ENCODE measurements at places on chromosomes 6 and 20. TPM values are rescaled to one million over a fixed set of nuclear protein-coding genes. Genes with fewer than 3 reads are reported as not detected.

TMC2 gene
- not detected for total RNA-seq

GRCh38 chr6:25369036-25369432, 89.9 kb downstream of the CARMIL1 start:
- DNase-seq: no peak

RAB5IF gene
- 279 TPM for total RNA-seq

- DNase-seq: no peak
These were observed 837 bp upstream of the OSER1 start for GRCh38 chr20:44211177-44212039.

DNA sequence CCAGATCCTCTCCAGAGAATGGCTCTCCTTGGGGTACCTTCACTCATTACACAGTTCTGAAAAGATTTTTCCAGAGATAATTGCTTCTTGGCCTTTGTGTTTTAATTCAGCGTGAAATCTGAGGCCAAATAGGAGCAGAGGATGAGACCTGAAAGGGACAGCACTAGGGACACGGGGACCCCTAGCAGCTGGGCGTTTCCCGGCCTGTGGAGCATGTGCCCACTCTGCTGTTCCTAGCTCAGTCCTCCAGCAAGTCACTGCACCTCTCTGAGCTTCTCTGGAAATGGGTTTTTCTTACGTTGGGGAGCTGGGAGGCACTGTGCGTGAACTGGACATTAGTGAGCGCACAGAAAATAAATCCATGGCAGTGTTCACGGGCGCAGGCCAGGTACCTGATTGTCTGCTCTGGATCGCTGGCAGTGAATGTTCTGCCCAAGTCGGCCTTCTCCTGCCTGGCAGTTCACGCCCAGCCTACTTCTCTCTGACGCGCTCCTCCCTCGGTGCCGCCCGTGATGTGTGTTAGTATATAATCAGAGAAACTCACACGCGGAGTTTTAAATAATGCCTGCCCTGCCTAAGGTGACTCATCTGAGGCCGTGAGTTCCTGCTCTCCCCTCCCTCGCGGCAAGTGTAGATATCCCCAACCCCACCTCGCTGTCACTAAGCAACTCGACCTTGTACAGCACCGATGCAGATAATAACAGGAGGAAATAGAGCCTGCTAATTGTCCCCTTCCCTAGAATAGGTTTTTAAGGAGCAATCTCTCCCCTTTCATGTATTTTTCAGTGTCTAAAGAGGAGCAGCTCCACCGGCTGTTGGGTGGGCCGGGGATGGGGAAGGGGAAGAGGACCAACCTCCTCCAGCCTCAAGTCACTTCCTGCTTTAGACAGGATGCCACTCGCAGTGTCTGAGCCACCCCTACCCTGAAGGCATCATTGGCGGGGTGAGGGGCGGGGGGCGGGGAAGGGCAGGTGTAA, 2.7 kb upstream of the TUBB2A start:
- DNase-seq: no peak

- no peak for DNase-seq
These were observed 55.2 kb upstream of the TBC1D7 start for GRCh38 chr6:13383328-13384163.

DNA sequence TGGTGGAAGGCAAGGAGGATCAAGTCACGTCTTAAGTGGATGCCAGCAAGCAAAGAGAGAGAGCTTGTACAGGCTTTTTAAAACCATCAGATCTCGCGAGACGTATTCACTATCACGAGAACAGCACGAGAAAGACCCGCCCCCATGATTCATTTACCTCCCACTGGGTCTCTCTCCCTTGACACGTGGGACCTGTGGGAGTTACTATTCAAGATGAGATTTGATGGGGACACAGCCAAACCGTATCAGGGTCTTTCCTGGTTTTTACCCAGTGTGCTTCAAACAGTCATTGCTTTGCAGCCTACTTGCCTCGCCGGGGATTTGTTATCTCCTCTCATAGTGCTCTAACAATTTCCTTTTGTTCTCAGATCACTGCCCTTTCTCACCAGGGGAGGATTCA, 108.2 kb downstream of the UST start:
- DNase-seq: no peak

GRCh38 chr6:95203153-95203754, 374.1 kb upstream of the MANEA start:
- DNase-seq: peak; percentile 31

DNA sequence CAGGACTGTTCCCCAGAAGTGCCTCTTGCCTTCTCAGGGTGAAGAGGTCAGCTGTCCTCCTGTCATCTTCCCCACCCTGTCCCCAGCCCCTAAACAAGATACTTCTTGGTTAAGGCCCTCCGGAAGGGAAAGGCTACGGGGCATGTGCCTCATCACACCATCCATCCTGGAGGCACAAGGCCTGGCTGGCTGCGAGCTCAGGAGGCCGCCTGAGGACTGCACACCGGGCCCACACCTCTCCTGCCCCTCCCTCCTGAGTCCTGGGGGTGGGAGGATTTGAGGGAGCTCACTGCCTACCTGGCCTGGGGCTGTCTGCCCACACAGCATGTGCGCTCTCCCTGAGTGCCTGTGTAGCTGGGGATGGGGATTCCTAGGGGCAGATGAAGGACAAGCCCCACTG, 9.8 kb downstream of the PI16 start:
- DNase-seq: no peak

GRCh38 chr6:119323931-119324330, 25.6 kb downstream of the MAN1A1 start:
- no peak for DNase-seq

DLK2 gene
- 0.75 TPM for total RNA-seq

Data from Caco-2 (cell line).